ENCODE measurements at places on chromosomes 5 and 9.

- DNase-seq: no peak
Measured at GRCh38 chr9:76803083-76803482, 38.8 kb downstream of the PCA3 start.

DNA sequence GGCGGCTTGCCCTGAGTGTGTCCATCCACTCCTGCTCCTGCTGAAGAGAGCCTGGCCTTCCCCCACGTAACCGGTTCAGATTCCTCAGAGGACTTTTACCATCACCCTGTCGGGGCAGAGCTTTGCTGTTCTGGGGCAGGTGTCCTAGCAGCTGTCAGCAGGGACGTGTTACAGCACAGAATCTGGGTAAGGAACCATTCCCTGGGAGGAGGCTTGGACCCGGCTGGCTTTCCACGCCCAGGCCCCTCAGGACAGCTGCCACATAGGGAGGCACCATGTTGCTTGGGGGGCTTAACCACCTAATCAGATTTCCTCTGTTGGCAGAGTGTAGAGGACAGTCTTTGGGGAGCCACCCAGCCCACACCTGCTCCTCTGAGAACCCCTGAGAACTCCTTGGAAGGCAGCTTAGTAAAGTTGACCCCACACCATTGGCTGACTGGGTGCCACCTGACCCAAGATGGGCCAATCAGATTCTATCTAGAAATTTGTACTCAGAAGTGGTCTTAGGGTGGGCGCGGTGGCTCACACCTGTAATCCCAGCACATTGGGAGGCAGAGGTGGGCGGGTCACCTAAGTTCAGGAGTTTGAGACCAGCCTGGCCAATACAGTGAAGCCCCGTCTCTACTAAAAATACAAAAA, 23.3 kb upstream of the EEIG1 start:
- no peak for DNase-seq

GRCh38 chr5:149056616-149057165, 6.2 kb downstream of the SH3TC2 start:
- DNase-seq: no peak

DNA sequence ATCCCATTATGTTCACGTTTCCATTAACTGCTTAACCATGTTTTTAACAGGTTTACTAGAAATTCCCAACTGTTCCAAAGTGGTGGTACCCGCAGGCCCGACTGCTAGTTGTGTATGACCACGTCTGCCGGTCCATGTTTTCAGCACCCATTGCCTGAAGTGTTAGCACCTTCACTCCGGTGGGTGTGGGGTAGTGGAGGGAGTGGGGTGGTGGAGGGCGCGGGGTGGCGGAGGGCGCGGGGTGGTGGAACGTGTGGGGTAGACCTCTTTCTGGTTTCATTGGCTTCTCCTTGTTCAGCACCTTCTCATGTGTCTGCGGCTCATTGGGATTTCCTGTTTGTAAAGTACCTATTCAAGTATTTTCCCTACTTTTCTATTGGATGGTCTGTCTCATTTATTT, 37.7 kb downstream of the TPPP start:
- DNase-seq: no peak

DNA sequence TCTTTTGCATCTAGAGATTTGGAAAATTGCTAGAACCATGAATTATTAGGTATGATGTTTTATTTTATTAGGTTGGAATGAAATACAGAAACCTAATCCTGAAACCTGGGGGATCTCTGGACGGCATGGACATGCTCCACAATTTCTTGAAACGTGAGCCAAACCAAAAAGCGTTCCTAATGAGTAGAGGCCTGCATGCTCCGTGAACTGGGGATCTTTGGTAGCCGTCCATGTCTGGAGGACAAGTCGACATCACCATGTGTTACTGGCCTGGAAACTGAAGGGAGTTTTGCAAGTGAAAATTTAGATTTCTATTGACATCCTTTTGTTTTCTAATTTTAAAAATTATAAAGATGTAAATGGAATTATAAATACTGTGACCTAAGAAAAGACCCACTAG, 100.7 kb downstream of the NLN start:
- DNase-seq: no peak

- DNase-seq: no peak
Measured at GRCh38 chr9:95133325-95133705, 184.2 kb downstream of the FANCC start.

- DNase-seq: no peak
Measured at GRCh38 chr5:40381016-40381415, 298.7 kb upstream of the PTGER4 start.

- DNase-seq: no peak
Measured at GRCh38 chr5:66710557-66711088, 114.4 kb downstream of the MAST4 start.

- no peak for DNase-seq
Measured at GRCh38 chr5:153953411-153953810, 85.3 kb downstream of the FAM114A2 start.

DNA sequence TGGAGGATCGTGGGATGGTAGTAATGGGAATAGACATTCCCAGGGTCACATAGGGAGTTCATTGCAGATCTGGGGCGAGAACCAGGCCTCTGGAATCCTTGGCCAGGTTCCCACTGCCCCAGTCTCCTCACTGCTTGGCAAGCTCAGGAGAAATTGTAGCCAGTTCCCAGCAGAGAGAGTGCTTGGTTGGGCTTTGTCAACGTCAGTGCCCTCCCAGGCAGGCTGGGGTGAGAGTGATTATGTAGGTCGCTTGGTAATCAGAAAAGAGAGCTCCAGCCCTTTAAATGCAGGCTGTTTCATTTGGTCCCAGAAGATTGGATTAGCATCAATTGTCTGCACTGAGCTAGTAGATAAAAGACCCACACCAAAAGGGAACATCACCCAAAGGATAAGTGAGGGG, 51.8 kb upstream of the GALNT10 start:
- no peak for DNase-seq

- DNase-seq: no peak
Measured at GRCh38 chr9:31314241-31314640, 1070.2 kb upstream of the ACO1 start.

DNA sequence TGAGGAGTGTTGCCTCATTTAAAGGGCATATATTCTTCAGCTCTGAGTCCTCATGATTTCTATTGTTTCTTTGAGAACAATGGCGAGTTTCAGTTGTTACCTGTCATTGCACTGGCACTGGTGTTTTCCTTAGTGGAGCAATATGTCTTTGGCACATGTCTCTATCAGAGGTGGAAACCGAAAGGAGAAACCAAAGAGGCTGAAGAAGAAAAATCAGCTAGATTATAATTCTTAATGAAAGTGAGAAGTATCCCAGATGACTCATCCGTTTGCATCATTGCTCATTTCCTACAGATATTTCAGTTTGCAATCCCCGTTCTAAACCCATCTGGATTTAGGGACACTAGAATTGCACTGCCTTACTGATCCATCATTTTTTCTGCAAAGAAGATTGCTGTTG, 324.6 kb downstream of the TMEM232 start:
- no peak for DNase-seq

DNA sequence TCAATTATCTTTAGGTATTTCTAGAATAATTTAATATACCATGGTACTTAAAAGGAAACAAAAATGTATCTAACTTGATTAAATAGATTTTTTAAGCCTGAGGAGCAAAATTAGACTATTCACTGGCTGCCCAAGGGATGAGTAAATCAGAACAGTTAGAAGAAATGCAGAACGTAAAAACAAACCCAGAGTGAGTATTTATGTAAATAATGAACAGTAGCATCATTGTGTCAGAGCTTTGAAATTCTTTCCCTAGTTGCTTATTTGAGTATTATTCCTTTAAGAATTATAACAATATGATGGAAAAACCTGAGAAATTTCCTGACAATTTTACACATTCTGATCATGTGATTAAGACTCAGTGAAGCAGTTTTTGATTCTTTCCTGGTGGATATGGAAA, 200.9 kb downstream of the GDNF start:
- no peak for DNase-seq

DNA sequence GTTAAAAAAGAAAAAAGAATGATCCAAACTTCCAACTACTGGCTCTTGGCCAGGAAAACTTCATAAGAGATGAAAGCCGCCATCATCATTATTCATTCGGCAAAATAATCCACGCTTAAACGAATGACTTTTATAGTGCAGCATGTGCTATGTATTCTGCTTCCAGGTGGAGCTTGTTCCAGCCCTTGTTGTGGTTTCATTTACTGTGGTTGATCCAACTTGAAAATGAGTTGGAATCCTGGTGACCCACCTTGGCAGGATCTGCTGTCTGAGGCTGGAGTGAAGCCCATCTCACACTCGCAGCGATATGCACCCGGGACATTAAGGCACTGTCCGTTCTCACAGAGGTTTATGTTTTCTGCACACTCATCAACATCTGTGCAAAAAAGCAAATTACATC, 209.6 kb downstream of the FBN2 start:
- no peak for DNase-seq

- no peak for DNase-seq
Measured at GRCh38 chr5:170109059-170110031, 3.6 kb downstream of the FOXI1 start.

GRCh38 chr5:56350597-56351170, 117.6 kb upstream of the ANKRD55 start:
- DNase-seq: no peak

GRCh38 chr5:83450183-83450966, 21.2 kb upstream of the VCAN start:
- DNase-seq: no peak

DNA sequence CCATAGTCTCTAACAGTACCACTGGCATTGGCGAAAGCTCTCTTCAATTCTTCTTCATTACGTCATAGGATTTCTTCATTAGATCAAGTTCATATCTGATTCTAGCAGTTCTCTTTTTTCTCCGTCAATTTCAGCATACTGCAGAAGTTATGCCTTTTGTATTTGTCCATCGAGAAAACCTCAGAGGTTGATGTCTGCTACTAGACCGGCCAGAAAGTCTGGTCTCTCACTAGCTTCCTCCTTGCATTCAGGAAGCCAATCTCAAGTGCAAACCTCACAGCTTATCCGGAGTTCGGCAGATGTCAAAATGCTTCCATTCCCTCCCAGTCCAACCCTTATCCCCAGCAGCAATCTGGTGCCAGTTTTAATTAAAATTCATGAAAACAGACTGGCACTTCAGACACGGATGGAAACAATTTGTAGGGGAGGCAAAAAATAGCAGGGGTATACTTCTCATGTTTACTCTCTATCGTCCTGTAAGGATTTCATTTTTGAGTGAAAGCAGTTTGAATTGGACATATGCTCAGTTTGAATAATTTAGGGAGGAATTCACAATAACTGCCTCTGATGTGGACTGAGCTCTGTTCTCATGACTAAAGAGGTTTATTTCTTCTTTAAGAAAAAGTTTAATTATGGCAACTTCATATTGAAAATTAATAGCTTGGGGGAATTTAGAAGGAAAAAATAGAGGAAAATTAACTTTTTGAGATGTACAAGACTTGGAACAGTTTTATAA, 56.4 kb upstream of the TMC1 start:
- DNase-seq: no peak

GRCh38 chr5:151745071-151745705, 13.2 kb downstream of the ATOX1 start:
- no peak for DNase-seq

- no peak for DNase-seq
Measured at GRCh38 chr5:156914371-156914737, 48.7 kb downstream of the TIMD4 start.

DNA sequence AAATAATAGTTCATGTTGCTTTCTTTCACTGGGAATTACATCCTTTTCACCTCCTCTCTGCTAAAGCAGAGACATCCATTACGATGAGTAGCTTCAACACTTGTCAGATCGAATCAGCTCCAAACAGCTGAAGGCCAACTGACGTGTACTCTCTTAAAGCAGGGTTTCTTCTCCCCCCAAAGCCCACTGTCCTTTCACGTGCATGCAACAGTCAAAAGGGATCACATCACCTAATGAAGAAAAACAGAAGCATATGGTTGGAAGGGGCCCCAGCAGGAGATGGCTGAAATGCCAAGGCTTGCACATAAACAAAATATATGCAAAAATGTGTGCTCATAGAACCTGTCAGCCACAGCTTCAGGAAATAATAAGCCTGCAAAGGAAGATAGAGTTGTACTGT, 421.6 kb downstream of the ANXA1 start:
- no peak for DNase-seq

GRCh38 chr9:75866273-75866871, 24.1 kb upstream of the PCSK5 start:
- DNase-seq: peak; percentile 6

- no peak for DNase-seq
Measured at GRCh38 chr9:21506626-21507482, 24.7 kb upstream of the IFNE start.

DNA sequence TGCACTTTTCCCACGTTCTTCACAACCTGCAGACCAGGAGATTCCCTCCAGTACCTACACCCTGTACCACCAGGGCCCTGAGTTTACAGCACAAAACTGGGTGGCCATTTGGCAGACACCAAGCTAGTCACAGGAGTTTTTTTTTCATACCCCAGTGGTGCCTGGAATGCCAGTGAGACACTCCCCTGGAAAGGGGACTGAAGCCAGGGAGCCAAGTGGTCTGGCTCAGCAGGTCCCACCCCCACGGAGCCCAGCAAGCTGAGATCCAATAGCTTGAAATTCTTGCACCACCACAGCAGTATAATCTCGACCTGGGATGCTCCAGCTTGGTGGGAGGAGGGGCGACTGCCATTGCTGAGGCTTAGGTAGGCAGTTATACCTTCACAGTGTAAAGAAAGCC, 26.3 kb upstream of the SMC5 start:
- DNase-seq: no peak

DNA sequence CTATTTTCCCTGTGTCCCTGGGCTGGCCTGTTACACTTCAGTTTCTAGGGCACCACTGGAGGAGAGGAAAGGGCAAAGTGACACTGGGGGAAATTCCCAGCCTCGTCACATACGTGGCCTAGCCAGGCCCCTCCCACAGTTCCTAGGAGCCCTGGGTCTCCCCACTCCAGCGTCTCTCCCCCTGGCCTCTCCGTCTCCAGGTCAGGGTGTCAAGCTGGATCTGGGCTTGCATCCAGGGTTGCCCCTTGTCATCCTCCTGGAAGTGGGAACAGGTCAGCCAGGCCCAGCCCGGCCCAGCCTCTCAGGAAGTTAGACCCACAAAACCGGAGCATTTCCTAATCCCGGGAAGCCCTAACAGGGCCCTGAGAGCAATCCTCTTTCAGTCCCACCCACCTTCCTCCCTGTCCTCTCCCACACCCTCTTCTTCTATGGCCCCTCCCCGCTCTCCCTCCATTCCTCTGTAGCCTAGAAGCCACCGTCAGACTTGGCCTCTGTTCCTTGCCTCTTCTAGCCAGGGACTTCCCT, 4.7 kb upstream of the TNIP1 start:
- DNase-seq: no peak

- DNase-seq: peak; percentile 59
Measured at GRCh38 chr5:150485693-150486401, 22.1 kb upstream of the NDST1 start.

GRCh38 chr9:131980267-131981016, 99.2 kb downstream of the MED27 start:
- DNase-seq: no peak

DNA sequence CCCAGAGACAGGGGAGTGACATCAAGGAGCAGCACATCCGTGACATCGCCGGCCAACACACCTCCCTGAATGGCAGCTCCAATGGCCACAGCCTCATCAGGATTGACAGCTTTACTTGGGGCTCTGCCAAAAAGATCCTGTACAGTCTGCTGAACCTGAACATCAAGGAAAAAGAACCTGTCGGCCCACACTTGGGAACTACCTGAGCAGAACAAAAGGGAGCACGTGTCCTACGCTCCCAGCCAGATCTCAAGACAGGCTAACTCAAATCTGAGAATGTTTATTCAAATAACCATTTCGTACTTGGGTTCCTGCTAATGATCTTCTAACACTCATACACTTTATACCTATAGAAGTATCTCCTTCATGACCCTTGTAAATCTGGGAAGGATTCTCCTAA, 15.3 kb downstream of the HSPA9 start:
- no peak for DNase-seq

Data from GM06990 (cell line).